ENCODE measurements at places on chromosomes 5 and 9.

- no peak for DNase-seq
Observed at GRCh38 chr9:124392871-124393460, 22.3 kb downstream of the PSMB7 start.

GRCh38 chr5:108046955-108047670 lies 334.8 kb downstream of the FBXL17 start:
- DNase-seq, result no peak

GRCh38 chr5:88660264-88660946 lies 222.6 kb downstream of the MEF2C start:
- DNase-seq, result no peak

DNA sequence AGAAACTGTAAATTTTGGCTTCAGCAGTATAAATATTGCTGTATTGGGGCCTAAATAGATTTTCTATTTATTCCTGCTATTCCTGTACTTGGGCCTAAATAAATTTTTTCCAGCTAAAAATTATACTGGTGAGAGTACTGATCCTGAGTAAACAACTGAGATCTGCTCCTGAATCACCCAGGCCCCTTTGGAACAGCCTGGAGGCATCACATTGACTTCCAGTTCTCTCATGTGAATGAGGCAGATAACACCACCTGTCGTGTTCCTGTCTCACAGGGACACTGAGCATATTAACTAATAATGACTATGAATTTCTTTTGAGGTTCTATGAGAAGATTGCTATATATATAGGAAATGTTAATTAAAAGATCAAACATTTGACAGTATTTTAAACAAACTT lies 119.5 kb upstream of the PLCXD3 start:
- DNase-seq, result no peak

DNA sequence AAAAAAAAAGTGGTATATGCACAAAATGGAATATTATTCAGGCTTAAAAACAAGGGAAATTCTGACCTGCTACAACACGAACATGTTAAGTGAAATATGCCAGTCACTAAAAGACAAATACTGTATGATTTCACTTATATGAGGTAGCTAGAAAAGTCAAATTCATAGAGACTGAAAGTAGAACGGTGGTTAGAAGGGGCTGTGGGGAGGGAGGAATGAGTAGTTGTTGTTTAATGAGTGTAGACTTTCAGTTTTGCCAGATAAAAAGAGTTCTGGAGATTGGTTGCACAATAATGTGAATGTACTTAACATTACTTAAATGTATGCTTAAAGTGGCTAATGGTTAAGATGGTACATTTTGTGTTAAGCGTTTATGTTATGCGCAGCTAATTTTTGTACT lies 79.5 kb upstream of the IL12B start:
- no peak for DNase-seq

GRCh38 chr5:115816226-115817081 lies at the start of gene CDO1:
Gene CDO1 (minus strand): TSS chr5:115816659. CDS start chr5:115816397, 262 bp downstream.
- no peak for DNase-seq

GRCh38 chr5:4348423-4348822 lies 752.8 kb downstream of the IRX1 start:
- DNase-seq, result no peak

- no peak for DNase-seq
Observed at GRCh38 chr9:76537150-76537646, 78.2 kb downstream of the GCNT1 start.

DNA sequence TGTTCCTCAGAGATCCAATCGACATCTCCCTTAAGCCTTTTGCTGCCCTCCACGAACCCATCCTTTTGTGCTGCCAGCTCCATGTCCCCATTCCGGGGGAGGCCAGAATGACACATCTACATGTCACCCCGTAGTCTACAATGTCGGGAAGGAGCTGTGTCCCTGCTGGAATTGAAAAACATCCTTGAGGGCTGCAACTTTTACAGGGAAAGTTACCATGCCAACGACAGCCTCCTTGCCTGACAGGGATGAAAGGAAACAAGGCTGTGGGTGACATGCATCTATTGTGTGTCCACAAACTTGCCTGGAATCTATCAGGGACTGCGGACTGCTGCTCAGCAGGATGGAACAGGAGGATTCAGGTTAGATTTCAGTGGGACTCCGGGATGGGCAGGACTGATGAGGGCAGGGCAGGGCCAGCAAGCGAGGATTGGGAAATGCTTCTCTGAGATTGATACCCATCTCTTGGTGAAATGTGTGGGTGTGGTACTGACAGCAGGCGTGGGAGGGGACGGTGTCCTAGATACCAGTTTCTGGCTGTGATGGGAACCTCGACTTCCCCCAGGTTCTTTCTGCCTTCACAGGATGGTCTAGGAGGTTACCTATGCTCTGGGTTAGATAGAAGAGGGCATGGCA lies 25.5 kb downstream of the EGR1 start:
- DNase-seq, result no peak

DNA sequence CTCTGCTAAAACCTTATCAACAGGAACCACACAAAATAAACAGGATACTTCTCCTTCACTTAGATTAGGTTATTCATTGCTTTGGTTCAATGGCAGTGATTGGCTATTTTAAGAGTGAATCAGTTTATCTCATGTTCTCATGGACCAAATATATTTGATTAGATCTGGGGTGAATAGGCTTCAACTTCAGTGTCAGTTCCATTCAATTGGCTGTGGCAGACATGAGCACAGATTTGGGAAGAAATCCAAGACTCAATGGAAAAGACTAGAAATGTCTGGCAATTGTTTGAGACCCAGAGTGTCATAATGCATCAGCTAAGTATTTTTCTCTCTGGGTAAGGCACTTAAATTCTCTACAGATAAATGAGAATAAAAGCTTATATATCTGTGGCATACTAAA lies 37.1 kb downstream of the CDH18 start:
- no peak for DNase-seq

- no peak for DNase-seq
Observed at GRCh38 chr9:86580688-86581087, 226.5 kb upstream of the TUT7 start.

DNA sequence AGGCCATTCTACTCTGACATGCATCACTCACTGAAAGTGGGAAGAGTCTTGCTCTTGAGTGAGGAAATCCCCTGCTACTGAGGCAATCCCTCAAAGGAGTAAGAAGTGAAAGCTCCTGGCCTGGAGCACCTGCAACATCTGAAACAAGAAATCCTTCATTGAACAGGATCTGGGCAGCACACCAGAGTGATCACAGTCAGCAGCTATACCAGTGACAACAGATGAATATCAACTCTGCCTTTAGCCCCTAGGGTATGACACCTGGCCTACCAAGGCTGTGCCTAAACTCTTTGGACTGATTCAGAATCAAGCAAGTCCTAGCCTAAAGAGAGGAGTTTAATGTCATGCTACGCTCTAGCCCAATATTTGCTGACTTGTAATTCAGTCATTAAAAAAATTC lies 156.2 kb upstream of the CCDC152 start:
- DNase-seq, result no peak

DNA sequence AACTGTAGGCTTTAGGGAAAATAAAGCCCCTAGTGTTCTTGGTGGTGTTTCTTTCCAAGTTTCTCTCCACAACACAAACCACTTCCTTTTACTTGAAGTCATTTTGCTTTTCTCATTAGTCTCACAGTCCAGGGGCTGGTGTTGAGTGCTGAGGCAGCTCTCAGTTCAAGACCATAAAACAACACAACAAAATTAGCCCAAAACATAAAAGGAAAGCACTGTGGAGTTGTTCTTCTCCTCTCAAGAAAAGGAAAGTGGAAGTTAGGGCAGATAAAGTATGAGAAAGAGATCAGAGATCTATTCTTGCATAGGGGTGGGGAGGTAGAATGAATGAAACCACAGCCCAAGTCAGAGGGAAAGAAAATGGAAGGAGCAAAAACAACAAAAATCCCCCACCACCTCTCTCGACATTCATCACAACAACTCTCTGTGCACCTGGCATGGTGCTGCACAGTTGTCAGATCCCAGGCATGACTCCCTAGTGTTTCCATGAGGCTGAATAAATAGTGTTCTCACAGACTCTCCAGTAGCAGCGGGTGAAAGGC lies 569.9 kb downstream of the RAB3C start:
- no peak for DNase-seq

- no peak for DNase-seq
Observed at GRCh38 chr9:117000196-117000723, 313.2 kb downstream of the TRIM32 start.

DNA sequence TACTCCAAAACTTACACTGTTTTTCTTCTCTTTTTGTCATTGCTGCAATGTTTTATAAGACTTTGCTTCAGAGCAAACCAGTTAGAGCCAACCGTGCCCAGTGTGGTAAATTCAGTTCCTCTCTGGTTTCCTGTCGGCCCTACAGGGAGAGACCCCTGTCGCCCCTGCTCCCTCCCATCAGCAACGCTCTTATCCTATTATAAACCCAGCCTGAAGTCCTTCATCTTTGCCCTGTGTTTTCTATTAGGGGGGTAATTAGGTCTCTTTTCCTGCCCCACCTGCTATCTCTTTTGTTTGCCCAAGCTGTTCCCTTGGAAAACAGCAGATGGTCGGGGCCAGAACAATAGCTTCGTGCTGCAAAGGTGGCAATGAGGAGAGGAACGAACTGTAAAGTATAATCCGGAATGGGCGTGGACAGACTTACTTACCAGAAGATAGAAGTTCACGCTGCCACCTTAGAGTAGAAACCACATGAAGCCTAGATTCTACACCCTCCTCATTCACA lies 21.4 kb upstream of the OTULINL start:
- DNase-seq, result no peak

DNA sequence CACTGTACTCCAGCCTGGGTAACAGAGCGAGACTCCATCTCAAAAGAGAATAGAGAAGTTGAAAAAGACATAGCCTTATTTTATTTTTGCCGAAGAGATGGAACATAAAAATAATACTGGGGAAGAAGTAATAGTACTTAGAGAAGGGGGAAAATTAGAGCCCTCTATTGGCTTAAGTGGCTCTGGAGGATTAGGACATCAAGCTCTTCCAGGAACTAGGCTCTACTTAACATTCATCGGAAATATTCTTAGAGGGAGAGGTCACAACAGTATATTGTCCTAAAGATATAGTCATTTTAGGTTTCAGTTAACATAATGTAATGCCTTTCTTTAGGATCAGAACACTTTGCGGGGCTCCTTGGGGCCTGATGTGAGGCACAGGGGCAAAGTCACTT lies 86.0 kb upstream of the PLPP1 start:
- DNase-seq, result no peak

- no peak for DNase-seq
Observed at GRCh38 chr5:159471904-159472303, 141.6 kb upstream of the IL12B start.

- no peak for DNase-seq
Observed at GRCh38 chr9:120733190-120733589, 18.9 kb upstream of the MEGF9 start.

GRCh38 chr5:1291611-1292080 lies 3.2 kb downstream of the TERT start:
- no peak for DNase-seq

DNA sequence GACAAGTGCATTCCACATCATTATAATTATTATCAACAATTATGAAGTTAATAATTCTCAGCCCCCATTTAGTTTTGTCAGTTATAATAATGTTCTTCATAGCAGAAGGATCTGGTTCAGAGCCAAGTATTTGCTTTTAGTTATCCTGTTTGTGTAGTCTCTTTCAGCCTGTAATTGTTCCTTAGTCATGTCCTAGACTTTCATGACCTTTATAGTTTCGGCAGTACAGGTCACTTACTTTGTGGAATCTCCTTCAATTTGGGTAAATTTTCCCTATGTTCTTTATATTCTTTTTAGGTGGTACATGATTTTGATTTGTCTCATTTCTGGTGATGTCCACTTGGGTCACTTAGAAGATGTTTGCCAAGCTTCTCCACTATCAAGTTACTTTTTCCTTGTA lies 34.3 kb downstream of the UBE2R2 start:
- DNase-seq, result no peak

DNA sequence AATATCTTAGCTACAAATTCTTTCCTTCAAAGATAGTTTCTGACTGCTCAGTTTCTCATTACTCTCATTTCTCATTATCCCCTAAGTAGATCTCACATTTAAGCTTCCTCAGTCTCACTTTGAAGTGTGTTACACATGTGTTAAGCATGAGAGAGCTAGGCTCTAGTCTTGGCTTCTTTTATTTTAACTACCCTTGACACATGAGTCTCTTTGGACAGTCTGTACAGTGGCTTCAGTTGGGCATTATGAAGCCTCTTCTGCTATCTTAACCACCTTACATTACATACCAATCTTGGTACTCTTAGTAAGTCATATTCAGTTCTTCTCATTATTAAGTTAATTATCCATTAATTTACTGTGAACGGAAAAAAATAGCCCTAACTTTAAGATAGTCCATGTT lies 232.5 kb downstream of the FBXL17 start:
- no peak for DNase-seq

- peak; percentile 2 for DNase-seq
Observed at GRCh38 chr5:35058374-35058788, 10.6 kb upstream of the AGXT2 start.

GRCh38 chr5:88888848-88889188 lies 5.8 kb upstream of the MEF2C start:
- no peak for DNase-seq

- DNase-seq, result peak; percentile 13
Observed at GRCh38 chr9:121201045-121201737, 478 bp downstream of the RAB14 start.

GRCh38 chr9:136516191-136516654 lies 29.6 kb downstream of the NOTCH1 start:
- no peak for DNase-seq

- DNase-seq, result no peak
Observed at GRCh38 chr9:114280636-114281472, 42.0 kb upstream of the ORM1 start.

DNA sequence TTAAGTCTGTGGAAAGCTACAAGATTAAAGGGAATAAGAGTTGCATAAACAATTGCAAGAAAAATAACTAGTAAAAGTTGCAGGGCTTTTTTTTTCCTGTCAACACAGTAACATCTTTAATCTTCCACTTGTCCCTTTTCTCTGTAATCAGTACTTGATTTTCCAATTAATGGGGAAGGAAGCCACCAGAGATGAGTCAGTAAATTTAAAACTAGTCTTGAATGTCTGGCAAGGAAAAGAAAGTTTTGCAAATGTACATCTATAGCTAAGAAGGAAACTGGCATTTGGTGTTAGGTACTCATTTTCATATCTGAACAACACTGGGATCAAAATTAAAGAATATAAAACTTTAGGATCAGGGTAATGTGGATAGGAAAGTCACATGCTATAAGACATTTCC lies 17.1 kb downstream of the DAP start:
- DNase-seq, result no peak

DNA sequence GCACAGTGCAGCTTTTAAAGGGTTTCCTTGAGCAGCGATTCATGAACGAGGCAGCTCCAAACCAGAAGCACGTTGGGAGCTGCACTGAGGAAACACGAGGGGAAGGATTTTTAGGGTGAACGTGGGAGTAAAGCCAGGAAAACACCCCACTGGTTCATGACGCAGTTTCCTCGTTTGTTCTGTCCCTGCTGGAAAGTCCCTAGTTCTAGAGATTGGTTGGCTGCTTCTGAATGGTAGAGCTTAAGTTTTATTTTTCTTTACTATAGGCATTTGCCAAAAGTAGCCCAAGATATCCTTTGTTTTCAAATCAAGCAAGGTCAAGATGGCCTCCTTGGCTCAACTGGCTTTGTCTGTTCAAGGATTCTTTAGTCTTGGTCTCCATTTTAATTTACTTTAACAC lies 116.5 kb upstream of the CACNA1B start:
- DNase-seq, result peak; percentile 23

- DNase-seq, result no peak
Observed at GRCh38 chr5:76927961-76928360, 24.9 kb upstream of the CRHBP start.

- no peak for DNase-seq
Observed at GRCh38 chr5:140217299-140218026, 42.5 kb downstream of the CYSTM1 start.

Measured in activated CD4-positive, alpha-beta T cell treated with anti-CD3 and anti-CD28 coated beads, Interleukin-2, amount 50 U/mL, for 24 hours (primary cell).